Activated T-helper 2 cell treated with anti-CD3 and anti-CD28 coated beads, Interferon-gamma antibody, Interleukin-2, Interleukin-4, amounts not matched to agents 10 μg/mL and 5 μg/mL and 100 μg/mL, durations not matched to agents 14 hours and 24 hours and 36 hours (primary cell): ENCODE measurements at places on chromosomes 12 and 14. TPM values are rescaled to one million over a fixed set of nuclear protein-coding genes. Genes with fewer than 3 reads are reported as not detected.

GRCh38 chr14:32428875-32429274, 99.8 kb downstream of the AKAP6 start:
- H3K4me3 ChIP-seq = no peak overlapping the region
- H3K27ac ChIP-seq = no peak overlapping the region
- no peaks in the 10 kb centered on the region for H3K36me3 ChIP-seq
- no peaks in the 10 kb centered on the region for H3K4me1 ChIP-seq

- DNase-seq = no peak
- H3K36me3 ChIP-seq = no peaks in the 10 kb centered on the region
- no peaks in the 10 kb centered on the region for H3K4me1 ChIP-seq
- no peaks in the 10 kb centered on the region for H3K27me3 ChIP-seq
Observed at GRCh38 chr12:87836190-87836589, 193.0 kb downstream of the C12orf50 start.

DNA sequence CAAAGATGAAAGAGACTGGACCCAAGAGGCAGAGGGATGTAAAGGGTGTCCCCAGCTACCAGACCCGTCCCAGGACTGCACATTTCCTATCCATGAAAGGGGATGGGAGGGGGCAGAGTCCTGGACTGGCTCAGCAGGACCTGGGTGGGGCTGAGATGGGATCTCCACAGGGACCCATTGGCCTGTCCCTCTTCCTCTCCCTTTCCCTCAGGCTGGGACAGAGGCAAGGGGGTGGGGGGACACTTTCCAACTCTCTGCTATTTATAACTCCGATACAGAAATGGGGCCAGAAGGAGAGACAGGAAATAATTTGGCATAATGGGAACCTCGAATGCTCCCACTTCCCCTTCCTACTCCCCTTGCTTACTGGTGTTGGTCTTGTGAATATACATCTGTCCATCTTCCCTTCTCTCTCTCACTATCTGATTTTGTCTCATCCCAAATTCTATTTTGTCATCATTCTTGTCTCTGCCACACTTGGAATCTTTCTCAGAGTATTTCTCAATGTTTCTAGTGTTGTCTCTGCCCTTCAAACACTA, 1.1 kb upstream of the ITGA7 start:
- H3K4me3 ChIP-seq = peak overlapping the region; percentile 73
- H3K27ac ChIP-seq = no peak overlapping the region
- H3K27me3 ChIP-seq = peaks cover 53% of the 10 kb centered on the region
- DNase-seq = no peak

GRCh38 chr12:90027889-90028634, 319.4 kb upstream of the ATP2B1 start:
- no peak overlapping the region for H3K4me3 ChIP-seq
- peaks cover 6% of the 10 kb centered on the region for H3K4me1 ChIP-seq
- no peak for DNase-seq
- peaks cover 2% of the 10 kb centered on the region for H3K27me3 ChIP-seq
- no peak overlapping the region for H3K27ac ChIP-seq

DNA sequence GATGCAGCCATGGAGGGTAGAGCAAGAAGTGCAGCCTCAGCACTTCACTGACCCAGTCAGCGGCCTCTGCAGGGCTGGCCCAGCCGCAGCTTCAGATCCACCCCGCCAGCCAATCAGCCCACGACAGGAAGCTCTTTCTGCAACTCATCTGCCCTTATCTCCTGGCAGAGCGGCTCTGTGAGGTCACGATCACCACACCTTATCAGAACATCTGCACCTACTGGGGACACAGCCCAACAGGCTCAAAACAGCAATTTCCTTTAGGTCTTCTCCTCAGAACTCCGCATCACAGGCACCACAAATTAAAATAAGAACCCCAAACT, 287.3 kb downstream of the BCL11B start:
- peaks cover 46% of the 10 kb centered on the region for H3K4me1 ChIP-seq
- peak overlapping the region; percentile 89 for H3K27ac ChIP-seq
- H3K27me3 ChIP-seq = no peaks in the 10 kb centered on the region
- no peak overlapping the region for H3K4me3 ChIP-seq

DNA sequence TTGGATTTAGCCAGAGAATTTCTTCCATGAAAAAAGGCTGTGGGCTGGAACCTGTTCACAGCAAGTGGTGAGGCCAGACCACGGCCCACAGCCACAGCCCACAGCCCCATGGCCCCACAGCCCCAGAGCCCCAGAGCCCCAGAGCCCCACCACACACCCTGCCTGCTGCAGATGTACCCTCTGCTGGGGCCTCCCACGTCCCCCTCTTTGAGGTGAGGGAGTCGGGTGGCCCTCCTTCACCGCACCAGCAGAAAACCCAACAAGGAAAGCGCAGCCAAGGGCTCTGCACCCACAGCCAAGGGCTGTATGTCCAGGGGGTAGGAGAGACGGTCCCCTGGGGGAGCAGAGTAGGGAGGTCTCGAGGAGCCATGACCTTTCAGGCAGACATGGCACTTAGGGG, 327.5 kb upstream of the DIO3 start:
- no peaks in the 10 kb centered on the region for H3K27me3 ChIP-seq
- H3K4me1 ChIP-seq = no peaks in the 10 kb centered on the region

DNA sequence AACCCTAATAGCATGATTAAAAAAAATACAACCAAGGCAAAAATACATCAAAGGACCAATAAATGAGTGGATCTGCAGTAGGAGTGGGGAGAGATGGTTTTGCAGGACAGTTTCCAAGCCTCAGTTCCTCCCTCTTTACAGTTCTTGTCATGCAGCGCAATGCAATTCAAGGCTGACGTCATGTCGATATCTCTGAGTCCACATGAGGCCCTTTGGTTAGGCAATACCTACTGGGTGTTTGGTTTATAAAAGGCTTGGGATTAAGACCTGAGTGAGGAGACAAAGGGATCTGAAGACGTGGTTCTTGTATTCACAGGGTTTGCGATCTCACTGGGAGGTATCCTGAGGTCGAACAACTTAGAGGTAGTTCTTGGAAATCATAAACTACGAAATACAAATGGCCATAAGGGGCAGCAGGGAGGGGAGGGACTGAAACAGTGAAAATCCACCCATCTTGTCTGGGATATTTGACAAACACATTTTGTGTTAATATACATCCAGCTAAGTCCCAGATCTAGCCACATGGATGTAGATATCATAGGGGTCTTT, 441.0 kb downstream of the FUT8 start:
- DNase-seq = no peak
- no peak overlapping the region for H3K4me3 ChIP-seq
- H3K36me3 ChIP-seq = peaks cover 47% of the 10 kb centered on the region
- H3K27ac ChIP-seq = no peak overlapping the region
- peaks cover 26% of the 10 kb centered on the region for H3K4me1 ChIP-seq

GRCh38 chr14:91009501-91010152, 50.8 kb downstream of the RPS6KA5 start:
- H3K4me1 ChIP-seq = peaks cover 32% of the 10 kb centered on the region
- H3K27me3 ChIP-seq = no peaks in the 10 kb centered on the region
- H3K27ac ChIP-seq = peak overlapping the region; percentile 21
- no peak for DNase-seq
- H3K4me3 ChIP-seq = peak overlapping the region; percentile 7
- H3K36me3 ChIP-seq = peaks cover 21% of the 10 kb centered on the region

DNA sequence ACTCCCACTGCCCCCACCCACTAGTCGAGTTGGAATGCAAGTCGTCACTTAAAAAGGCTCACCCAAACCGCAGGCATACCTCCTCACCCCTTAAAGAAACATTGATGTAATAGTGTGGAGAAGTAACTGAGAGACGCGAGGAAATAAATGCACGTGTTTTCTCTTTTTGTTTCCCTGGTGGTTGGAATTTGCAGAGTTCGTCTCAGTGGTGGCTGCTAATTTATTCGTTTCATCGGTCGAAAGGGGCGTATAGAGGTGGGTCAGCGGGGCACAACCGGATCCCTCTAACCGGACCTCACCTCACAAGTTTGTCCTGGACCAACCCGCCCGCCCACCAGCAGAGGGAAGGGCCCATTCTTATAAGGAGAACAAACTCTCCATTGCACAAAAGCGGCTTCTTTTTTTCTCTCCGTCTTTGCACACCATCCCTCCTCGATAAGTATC, 5.0 kb upstream of the NPAS3 start:
- H3K36me3 ChIP-seq = no peaks in the 10 kb centered on the region
- peaks cover 66% of the 10 kb centered on the region for H3K27me3 ChIP-seq
- no peak overlapping the region for H3K4me3 ChIP-seq
- DNase-seq = no peak
- H3K4me1 ChIP-seq = peaks cover 2% of the 10 kb centered on the region
- H3K27ac ChIP-seq = no peak overlapping the region

GRCh38 chr12:122125452-122126341, 47.1 kb downstream of the MLXIP start:
- no peak for DNase-seq
- H3K4me1 ChIP-seq = peaks cover 10% of the 10 kb centered on the region
- H3K27me3 ChIP-seq = no peaks in the 10 kb centered on the region
- no peak overlapping the region for H3K27ac ChIP-seq
- H3K36me3 ChIP-seq = peaks cover 18% of the 10 kb centered on the region

- DNase-seq = no peak
- no peaks in the 10 kb centered on the region for H3K27me3 ChIP-seq
- no peak overlapping the region for H3K27ac ChIP-seq
- no peaks in the 10 kb centered on the region for H3K36me3 ChIP-seq
- no peaks in the 10 kb centered on the region for H3K4me1 ChIP-seq
- no peak overlapping the region for H3K4me3 ChIP-seq
Observed at GRCh38 chr12:20602641-20603391, 92.3 kb upstream of the SLCO1C1 start.

GRCh38 chr12:114684870-114685273, 897 bp upstream of the TBX3 start:
- DNase-seq = no peak
- H3K4me3 ChIP-seq = no peak overlapping the region
- H3K27me3 ChIP-seq = peaks cover 91% of the 10 kb centered on the region
- no peak overlapping the region for H3K27ac ChIP-seq
- peaks cover 9% of the 10 kb centered on the region for H3K4me1 ChIP-seq

DNA sequence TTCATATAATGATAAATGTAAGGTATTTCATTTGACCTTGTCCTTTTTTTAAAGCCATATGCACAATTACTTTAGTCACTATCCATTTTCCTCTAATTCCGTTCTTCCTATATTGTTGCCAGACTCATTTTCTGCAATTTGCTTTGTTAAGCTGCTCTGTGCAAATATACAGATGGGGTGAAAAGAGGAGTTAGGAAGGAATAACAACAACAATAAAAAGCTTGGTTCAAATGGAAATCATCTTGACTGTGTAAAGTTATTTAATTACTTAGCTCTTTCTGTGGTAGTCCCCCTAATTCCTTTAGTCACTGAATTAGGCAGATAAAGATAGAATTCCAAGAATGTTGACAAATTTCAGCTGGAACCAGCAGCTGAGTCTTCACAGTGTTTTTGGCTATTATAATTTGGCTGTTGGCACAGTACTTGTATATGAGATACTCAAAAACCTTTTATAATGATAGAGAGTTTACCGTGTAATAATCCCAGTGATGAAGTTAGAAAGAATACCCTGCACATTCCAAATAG, 838.0 kb downstream of the RPS29 start:
- H3K36me3 ChIP-seq = no peaks in the 10 kb centered on the region
- H3K4me1 ChIP-seq = no peaks in the 10 kb centered on the region
- DNase-seq = no peak
- no peak overlapping the region for H3K4me3 ChIP-seq
- H3K27ac ChIP-seq = no peak overlapping the region

DNA sequence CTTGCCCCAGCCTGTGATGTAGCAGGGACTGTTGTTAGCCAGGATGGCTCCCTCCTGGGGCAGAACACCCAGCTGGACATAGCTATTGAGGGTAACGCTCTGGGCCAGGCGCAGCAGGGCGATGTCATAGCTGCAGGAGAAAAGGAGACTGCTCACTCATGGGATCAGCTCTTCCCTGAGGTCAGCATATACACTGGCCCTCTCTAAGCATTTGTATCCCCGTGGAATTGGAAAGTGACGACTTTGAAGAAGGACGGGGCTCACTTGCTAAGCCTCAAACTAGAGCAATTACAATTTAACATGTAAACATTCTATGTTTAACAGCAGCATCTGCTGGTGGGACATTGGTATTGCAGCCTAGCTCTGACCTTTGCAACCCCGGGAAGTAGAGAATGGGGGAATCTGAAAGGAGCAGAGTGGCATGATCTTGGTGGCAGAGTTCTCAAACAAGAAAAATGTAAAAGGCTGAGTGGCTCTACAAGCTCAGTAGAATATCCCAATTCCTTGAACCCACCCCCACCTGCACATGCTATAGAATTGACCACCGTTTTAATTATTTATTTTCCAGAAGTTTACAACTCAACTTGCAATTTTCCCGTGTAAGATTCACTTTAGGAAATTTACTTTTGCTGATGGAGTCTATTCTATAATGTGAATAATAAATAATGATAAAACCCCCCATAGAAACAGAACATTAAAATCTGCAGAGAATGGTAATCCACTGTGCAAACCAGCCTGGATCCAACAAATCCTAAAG, 5.0 kb downstream of the CELA1 start:
- H3K36me3 ChIP-seq = no peaks in the 10 kb centered on the region
- H3K4me3 ChIP-seq = no peak overlapping the region
- no peak overlapping the region for H3K27ac ChIP-seq
- DNase-seq = peak; percentile 60

- H3K4me1 ChIP-seq = no peaks in the 10 kb centered on the region
- H3K27me3 ChIP-seq = no peaks in the 10 kb centered on the region
- DNase-seq = no peak
- H3K4me3 ChIP-seq = no peak overlapping the region
Observed at GRCh38 chr14:43665570-43666267, 841.4 kb downstream of the FSCB start.

- no peak overlapping the region for H3K27ac ChIP-seq
- no peaks in the 10 kb centered on the region for H3K36me3 ChIP-seq
- H3K4me1 ChIP-seq = no peaks in the 10 kb centered on the region
- no peak overlapping the region for H3K4me3 ChIP-seq
- no peak for DNase-seq
- peaks cover 5% of the 10 kb centered on the region for H3K27me3 ChIP-seq
Observed at GRCh38 chr14:90179809-90180779, 76.3 kb upstream of the PSMC1 start.

Gene C14orf180
- total RNA-seq = not detected in 2 replicates

Gene GYS2
- 0.07 and 0.14 TPM in 2 replicates for total RNA-seq

Gene SLC5A8
- total RNA-seq = not detected in 2 replicates

Gene CLEC2A
- not detected in 2 replicates for total RNA-seq

Gene NR4A1
- total RNA-seq = 134 and 139 TPM in 2 replicates

Gene CIDEB
- 19.6 and 24.7 TPM in 2 replicates for total RNA-seq

Gene KCTD10
- 51.5 and 54.4 TPM in 2 replicates for total RNA-seq

Gene MSRB3
- 0.18 TPM in 1 of 2 replicates, not detected in the other for total RNA-seq

Gene TAS2R9
- total RNA-seq = not detected in 2 replicates

Gene ABCD2
- 5.8 TPM in 2 replicates for total RNA-seq

Gene DCAF11
- 67.2 and 77.3 TPM in 2 replicates for total RNA-seq

Gene PLEKHG7
- total RNA-seq = not detected in 2 replicates

Gene NRL
- total RNA-seq = 1.6 and 1.8 TPM in 2 replicates
